Psoas muscle (tissue), 8 donors: ENCODE measurements at places on chromosomes 12 and 14. TPM values are rescaled to one million over a fixed set of nuclear protein-coding genes. Genes with fewer than 3 reads are reported as not detected.

- DNase-seq, result no peak
Observed at GRCh38 chr12:103884316-103884715, 43.3 kb upstream of the NT5DC3 start.

DNA sequence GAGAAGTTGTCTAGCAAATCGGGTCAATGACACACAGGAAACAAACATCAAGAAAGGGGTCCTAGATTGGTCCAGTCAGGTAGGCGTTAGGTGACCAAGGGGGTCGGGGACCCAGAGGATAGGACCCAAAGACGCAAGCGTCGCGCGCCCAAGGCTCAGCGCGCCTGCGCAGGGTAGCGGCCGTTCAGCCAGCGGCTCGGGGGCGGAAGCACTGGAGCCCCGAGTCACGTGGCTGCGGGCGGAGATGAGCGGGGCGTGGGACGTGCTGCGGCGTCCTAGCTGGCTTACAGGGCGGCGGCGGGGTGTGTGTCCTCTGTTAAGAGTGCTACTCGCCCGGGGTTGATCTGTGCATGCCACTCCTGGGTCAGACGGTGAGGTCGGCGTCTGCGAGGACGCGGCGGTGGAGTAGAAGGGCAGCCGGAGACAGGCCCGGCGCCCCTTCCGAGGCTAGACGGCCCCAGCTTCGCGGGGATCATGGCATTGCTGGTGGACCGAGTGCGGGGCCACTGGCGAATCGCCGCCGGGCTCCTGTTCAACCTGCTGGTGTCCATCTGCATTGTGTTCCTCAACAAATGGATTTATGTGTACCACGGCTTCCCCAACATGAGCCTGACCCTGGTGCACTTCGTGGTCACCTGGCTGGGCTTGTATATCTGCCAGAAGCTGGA, at the start of gene SLC35E3:
TSS of gene SLC35E3 (plus strand) at position 273 of the 668 bp plus-strand sequence. CDS start at position 475, 202 bp downstream.
- peak; percentile 94 for DNase-seq

- peak; percentile 74 for DNase-seq
Observed at GRCh38 chr14:103091041-103091882, 3.3 kb upstream of the EXOC3L4 start.

- no peak for DNase-seq
Observed at GRCh38 chr12:26275313-26276131, 80.1 kb downstream of the SSPN start.

DNA sequence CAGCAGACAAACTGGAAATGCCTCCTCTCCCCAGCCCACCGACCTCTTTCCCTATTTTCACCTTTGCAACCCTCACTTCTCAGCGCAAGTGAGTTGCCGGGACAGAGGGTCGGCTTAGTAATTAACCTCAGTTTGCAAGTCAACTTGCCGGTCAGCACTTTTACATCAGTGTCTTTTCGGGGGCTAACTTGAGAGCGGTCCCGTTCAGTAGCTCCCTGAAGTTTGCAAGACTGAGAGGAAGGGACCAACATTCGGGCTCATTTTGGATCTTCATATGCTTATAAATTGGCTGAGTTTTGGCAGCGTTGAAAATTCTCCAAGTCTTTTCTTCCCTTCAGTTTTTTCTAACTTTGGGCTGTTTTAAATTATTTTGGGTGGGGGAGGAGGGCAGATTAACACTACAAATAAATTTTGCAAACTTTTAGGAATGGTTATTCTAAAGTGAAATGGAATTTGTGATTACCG, 846 bp downstream of the BRMS1L start:
- no peak for DNase-seq

DNA sequence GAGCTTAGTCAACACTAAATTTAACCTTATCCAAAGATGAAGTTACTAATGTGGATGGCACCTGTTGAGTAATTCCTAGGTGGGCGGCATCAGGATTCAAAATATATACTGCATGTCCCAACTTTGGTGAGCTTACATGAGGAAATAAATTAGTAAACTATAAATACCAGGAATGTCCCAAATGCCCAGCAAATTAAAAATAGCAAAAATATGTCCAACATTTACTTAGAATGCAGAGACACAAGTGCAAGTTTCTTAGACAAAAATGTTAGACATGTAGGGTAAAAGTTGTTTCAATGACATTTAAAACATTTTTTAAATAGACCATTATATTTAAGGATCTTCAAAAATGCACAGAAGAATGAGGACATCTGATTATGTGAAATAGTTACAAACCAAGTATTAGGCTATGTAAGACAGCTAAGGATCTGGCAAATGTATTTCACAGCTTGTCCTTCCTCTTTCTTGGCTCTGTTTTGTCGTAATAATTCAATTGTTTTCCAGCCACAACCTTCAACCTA, 115.9 kb downstream of the NAV3 start:
- no peak for DNase-seq

DNA sequence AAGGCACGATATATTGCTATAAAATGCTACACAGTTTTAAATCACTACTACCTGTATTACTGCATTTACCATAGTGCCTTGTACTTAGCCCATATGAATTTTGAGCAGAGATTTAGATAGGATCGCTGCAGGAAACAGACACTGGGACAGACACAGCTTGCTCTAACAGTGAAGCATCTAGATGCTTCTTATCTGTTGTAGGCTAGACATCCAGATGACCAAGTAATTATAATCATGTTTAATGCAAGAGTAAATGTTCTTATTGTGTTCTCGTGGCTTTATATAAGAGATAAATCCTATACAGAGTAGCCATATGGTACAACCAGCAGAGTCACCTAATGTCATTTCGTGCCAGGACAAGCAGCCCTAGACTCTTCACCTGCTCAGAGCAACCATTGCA, 92.8 kb downstream of the ASCL1 start:
- no peak for DNase-seq

- no peak for DNase-seq
Observed at GRCh38 chr14:92670643-92671366, 77.6 kb downstream of the LGMN start.

DNA sequence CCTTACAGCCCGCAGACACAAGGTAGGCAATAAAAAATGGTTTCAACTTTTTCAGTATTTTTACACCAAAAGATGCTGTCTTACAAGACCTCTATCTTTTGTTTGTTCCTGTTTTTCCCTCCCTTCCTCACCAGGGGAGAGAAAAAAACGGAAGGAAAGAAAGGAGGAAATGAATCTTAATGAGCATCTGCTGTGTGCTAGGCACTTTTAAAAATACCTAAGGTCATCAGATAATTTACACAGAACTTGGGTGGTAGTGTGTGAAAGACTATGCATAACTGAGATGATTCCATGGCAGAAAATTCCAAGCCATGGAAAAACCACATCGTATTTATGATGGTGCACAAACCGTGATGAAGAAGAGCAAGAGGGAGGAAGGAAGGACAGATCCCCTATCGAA, 121.2 kb downstream of the DIP2B start:
- no peak for DNase-seq

GRCh38 chr12:52087961-52088820, 8.7 kb downstream of the SMIM41 start:
- DNase-seq, result no peak

DNA sequence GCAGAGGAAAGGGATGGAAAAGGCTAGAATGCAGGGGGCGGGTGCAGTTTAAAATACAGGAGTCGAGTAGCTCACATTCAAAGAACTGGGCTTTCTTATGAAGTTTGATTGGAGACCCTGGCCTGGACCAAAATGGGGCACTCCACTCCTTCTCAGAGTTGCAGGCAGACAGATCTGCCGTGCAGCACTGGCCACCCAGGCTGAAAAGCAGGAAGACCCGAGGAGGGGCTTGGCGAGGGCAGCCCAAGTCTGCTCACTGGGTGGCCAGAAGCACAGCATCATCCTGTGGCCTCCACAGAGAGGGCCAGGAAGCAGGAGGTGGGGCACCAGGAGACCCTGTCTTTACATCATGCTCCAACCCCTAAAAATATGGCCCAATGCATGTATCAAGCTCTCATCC, 109.1 kb upstream of the BCL2L14 start:
- DNase-seq, result no peak

- no peak for DNase-seq
Observed at GRCh38 chr12:132024758-132025157, 75.0 kb downstream of the EP400 start.

DNA sequence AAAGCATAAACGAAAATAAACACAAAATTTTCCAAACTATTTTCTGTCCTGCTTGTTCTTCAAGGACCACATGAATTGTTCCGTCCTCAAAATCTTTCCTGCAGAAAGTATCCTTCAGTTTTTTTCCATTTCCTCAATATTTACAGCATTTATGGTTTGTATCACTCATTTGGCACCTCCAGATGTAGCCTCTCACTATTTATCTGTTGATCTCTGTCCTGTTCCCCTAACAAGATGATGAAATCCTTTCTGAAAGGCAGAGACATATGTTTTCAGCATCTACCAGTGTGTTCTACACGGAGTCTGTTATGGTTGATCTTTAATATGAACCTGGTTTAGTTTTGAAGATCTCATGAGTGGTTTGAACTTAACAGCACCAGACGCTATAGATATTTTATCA, 490.2 kb downstream of the NELL2 start:
- no peak for DNase-seq

GRCh38 chr12:66688846-66689439, 10.1 kb upstream of the GRIP1 start:
- DNase-seq, result no peak

GRCh38 chr12:49458816-49459215, 80.0 kb upstream of the KCNH3 start:
- DNase-seq, result no peak

DNA sequence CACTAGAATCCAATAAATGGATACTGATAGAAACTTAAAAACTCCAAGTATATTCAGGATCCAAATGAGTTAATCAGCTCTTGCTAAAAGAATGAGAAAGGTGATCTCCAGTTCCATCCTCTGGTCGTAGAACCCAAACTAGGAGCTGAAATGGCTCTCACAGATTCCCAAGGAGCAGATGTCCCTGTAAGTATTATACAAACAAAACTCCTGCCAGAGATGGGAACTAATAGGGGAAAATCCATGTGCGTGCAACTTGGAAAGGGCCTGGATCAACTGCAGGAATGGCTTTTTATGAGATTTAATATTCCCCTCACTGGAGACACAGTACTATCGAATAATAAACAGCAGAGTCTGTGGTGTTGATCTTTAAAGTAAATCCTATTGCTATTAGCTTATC, 309.2 kb upstream of the TBX3 start:
- no peak for DNase-seq

DNA sequence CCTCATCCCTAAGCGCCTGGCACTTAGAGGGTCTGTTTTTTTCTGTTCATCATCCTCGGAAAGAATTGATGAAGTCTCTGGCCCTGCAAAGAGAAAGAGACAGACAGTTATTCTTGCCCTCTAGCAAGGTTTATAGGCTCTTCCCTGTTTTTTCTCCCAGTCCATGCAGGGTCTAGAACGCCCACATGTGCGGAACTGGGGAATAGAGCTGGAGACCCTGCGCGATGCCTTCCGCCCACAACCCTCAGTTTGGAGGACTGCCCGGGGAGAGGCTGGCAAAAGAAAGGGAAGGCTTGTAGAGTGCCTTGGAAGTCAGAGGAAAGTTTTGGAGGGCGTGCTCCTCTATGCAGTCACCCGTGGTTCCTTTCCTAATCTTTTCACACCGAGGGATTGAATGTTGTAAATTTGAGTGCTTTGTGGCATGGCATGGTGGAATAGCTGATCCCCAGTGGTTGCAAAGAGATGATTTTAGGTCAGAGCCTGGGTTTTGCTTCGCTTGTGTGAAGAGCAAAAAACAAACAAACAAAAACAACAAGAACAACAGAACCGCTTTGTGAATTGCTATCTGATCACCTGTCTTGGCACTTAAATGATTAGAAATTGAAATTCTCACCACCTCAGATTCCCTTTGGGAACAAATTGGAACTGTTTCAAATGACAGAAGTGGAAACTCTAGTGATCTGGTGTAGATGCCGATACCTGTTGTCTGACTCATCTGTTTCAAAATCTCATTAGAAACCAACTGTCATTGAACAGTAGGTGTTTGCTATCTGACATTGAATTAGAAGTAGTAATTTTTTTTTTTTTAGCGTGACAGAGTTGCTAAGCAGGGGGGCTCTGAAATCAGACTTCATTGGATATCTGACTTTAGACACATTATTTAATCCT, 947 bp downstream of the GAS2L3 start:
- no peak for DNase-seq

GRCh38 chr12:100399095-100399494, 42.2 kb downstream of the SLC17A8 start:
- no peak for DNase-seq

DNA sequence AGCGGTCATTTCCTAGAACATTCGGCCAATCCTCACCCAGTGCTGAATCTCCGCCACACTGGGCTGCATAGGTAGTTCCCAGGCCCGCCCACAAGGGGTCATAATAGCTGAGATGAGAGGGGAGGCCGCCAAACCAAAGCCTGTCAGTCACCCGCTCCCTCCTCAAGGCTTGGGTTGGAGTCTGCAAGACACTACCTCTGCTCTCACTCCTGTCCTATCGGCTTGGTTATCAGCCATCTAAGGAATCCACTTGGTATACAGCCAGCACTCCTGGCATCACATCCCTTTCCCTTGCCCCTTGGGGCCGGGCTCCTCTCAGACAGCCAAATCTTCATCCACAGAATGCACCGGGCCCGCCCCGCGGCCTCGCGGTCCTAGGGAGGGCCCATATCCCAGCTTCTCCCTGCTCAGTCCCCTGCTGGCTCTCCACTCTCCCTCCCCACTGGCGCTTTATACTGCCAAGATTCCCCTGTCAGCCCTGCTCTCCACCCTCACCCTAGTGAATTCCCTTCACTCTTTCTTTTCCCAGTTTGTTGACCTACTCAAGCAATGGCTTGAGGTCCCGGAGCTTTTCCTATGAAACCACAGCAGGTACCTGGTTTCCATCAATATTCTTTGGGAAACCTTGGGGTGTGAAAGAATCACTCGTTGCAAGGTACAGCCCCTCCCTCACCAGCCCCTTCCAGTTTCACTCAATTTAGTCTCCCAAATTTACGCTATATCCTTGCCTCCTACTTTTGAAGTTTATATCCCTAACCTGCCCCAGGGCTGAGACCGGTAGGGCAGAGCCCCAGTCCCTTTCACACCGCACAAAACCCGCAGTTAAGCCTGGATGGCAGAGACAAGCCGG, 1.4 kb downstream of the IFFO1 start:
- peak; percentile 84 for DNase-seq

- no peak for DNase-seq
Observed at GRCh38 chr12:87160848-87161601, 868.2 kb downstream of the C12orf50 start.

GRCh38 chr12:13816394-13816793, 165.0 kb downstream of the GRIN2B start:
- DNase-seq, result no peak

DNA sequence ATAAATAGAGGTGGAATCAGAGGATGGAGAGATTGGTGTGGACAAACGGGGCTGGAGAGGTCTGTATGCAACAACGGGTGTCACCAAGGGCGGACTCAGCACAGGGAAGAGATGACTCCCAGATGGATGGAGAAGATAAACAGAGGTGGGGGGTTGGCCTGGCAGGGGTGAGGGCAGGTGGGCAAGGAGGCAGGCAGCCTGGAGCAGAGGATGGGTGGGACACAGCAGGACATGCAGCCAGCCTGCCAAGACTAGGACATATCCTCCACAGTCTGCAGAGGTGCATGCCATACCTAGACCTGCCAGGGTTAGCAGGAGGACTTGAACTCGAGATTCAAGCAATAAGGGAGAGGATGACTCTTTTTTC, 56.2 kb downstream of the TTC7B start:
- no peak for DNase-seq

GRCh38 chr14:20489093-20489994, 16.0 kb upstream of the RNASE10 start:
- no peak for DNase-seq

ESPL1 gene
- total RNA-seq, result not detected

CLECL1 gene
- not detected for total RNA-seq

KDM5A gene
- 49.5 TPM for total RNA-seq

ISM2 gene
- not detected for total RNA-seq

PRICKLE1 gene
- 2.3 TPM for total RNA-seq

SPIC gene
- total RNA-seq, result not detected

SOAT2 gene
- total RNA-seq, result not detected

CELA1 gene
- total RNA-seq, result not detected

NOXRED1 gene
- total RNA-seq, result 0.32 TPM

LIN7A gene
- total RNA-seq, result 1.2 TPM
